ENCODE measurements at places on chromosomes 5 and 9.

- DNase-seq, result no peak
Observed at GRCh38 chr9:127714951-127715469, 453 bp downstream of the PTRH1 start.

- DNase-seq, result no peak
Observed at GRCh38 chr5:156197042-156197635, 129.8 kb upstream of the SGCD start.

DNA sequence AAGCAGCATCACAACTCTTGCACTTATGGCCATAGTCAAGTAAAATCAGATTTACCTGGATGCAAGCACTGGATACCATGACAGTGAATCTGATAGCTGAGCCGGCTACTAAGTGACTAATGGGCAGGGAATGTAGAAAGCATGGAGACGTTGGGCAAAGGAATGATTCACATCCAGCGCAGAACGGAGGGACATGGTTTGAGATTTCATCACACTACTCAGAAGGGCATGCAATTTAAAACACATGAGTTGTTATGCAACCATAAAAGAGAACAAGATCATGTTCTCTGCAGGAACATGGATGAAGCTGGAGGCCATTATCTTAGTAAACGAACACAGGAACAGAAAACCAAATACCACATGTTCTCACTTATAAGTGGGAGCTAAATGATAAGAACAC is 169.1 kb upstream of the PIK3R1 start:
- peak; percentile 97 for DNase-seq

DNA sequence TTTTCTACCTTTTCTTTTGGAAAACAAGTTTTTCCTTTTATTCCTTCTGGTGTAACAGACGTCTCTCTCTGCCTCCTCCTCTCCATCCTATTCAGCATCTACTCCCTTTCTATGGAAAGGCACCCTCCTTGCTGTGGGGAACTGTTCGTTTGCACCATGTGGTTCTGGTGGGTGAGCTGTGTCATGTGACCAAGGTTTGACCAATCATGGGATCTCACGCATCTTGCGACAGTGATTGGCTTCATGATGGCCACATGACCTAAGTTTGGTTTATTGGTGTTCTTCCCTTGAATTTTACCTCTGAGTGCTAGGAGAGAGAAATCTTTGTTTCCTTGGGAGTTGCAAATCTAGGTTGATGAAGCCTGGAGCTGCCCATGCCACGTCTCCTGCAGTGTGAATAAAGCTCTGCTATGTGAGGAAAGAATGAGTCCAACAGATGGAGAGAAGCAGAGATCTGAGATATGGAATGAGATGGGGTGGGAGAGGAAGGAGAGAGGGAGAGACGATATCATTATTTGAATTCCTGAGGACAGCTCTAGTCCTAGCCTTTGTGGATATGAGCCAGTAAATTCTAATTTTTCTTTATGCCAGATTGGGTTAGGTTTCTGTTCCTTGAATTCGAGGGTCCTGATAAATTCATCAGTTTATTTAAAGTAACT is 178.8 kb upstream of the IL12B start:
- DNase-seq, result no peak

DNA sequence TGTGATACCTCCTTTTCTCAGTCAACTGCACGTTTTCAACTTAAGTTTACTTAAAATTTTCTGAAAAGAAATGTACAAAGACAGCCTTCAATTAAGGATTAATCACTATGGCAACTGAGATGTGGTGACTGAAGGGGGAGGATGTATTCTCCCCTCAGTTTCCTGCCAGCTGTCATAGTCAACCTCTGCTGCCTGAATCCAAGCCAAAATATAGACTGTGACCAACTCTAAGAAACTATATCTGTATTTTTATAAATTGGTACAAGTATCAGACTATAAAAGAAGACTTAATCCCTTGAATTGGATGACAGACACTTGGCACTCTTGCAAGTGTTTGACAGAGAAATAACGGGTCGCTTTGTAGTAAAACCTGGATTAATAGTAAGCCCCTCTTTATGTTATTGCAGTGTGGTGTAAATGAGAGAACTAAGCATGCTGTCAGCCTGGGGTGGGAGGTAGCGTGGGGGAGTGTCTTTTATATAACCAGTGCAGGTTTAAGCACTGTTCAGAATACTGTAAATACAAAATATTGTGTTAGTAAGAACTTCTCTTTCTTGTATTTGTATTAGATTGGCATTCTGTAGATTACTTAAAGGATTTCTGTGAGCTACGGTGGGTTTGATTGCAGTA is 106.4 kb downstream of the ERCC6L2 start:
- no peak for DNase-seq

DNA sequence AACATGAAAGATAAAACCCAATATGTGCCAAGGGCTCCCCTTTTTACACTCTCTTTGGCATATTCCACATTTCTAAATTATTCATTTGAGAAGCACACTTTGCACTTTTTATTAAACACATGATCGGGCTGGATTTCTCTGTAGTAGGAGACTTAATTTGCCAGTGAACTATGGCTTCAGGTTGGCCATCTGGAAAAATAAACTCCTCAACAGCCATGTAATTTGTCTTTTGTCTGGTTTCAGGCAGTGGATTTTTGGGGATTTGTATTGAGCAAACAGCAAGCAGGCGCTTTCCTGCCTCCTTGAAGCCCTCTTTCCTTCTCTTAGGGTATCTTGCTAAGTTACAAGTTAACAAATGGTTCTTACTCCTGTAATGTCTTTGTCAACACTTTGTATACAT is 73.0 kb upstream of the DMRTA1 start:
- no peak for DNase-seq

DNA sequence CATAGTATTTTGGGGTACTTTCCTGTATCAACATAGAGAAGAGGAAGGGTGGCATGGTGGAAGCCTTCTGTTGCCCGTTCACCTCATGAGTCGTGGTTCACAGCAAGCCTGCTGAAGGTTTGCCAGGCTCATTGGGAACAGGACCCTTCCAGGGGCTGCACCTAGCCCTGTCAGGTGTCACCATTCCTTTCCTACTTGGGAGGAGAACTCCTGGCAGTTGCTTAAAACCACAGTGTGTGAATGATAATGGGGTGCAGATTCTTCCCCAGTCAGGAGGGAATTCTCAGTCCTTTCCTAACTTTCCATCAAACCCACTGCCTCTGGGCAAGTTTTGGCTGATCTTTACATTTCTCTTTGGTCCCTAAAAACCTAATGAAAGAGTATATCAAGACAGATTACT is 99.4 kb upstream of the CTNND2 start:
- DNase-seq, result no peak

- DNase-seq, result peak; percentile 59
Observed at GRCh38 chr5:97231025-97231636, 48.1 kb upstream of the RIOK2 start.
